Stimulated activated effector memory CD8-positive, alpha-beta T cell treated with anti-CD3 and anti-CD28 coated beads, Interleukin-12 subunit alpha, Interleukin-12 subunit beta, amount 100 ng/mL, for 72 hours (primary cell): ENCODE measurements at places on chromosomes 4 and X.

DNA sequence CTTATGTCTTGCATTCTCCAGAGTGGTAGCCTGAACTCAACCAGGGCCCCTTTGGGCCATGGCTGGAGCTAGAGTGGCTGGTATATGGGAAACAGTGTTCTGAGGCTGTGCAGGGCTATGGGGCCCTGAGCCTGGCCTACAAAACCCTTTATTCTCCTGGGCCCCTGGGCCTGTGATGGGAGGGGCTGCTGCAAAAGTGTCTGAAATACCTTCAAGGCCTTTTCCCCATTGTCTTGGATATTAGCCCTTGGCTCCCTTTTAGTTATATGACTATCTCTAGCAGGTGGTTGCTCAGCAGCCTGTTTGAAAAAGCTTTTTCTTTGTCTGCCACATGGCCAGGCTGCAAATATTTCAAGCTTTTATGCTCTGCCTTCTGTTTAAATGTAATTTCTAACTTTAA is 22.5 kb downstream of the APOOL start:
- DNase-seq, result no peak

DNA sequence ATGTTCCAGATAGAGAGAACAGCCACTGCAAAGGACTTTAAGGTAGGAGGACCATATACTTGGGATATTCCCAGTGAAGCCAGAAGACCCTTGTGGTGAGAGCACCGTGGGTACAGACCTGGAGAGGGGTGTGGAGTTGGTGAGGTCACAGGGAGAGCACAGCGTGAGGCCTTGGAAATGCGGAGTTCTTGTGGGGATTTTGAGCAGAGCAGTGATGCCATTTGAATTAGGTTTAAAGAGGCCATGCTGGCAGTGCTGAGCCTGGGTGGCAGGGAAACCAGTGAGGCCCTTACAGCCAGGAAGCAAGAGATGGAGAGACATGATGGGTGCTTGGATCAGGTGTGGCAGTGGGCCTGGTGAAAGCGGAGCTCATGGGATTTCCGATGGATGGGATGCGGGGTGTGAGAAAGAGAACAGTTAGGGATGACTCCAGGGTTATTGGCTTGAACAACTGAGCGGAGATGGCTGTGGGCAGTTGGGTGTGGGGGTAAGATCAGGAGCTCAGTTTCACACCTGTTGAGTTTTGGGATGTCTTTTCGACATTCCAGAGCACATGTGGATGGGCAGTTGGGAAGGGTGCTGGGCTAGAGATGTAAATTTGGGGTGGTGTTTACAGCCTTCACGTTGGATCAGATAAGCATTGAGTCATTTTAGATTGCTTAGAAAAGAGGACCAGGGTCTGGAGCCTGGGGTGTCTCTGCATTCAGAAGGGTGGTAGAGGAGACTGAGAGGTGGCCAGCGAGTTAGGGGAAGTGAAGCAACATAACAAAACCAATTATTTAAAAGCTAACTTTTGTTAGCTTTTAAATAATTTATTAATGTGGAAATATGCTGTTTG is 68.9 kb downstream of the TMEM131L start:
- no peak for DNase-seq

DNA sequence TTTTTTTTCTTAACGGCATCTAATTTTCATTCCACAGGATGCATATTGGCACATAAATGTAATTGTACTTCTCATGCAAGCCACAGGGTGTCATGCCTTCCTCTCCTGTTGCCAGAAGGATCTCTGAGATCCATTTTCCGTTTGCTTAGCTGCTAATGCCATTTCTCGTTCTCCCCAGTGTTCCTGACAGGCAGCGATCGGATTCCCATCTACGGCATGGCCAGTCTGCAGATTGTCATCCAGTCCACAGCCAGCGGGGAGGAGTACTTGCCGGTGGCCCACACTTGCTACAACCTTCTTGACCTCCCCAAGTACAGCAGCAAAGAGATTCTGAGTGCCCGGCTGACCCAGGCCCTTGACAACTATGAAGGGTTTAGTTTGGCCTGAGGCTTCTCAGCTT is 8.9 kb upstream of the NAP1L5 start:
- DNase-seq, result no peak

DNA sequence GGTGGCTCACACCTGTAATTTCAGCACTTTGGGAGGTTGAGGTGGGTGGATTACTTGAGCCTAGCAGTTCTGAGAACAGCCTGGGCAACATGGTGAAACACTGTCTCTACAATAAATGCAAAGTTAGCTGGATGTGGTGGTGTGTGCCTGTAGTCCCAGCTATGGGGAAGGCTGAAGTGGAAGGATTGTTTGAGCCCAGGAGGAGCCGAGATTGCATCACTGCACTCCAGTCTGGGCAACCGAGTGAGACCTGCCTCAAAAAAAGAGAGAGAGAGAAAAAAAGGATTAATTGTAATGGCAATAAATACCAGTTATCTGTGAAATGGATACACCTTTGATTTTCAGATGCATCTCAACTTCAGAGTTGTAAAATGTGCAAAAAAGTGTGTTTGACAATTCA is 58.8 kb downstream of the SPRY1 start:
- DNase-seq, result no peak

GRCh38 chr4:6969826-6970800 is 60.5 kb downstream of the TBC1D14 start:
- DNase-seq, result no peak

DNA sequence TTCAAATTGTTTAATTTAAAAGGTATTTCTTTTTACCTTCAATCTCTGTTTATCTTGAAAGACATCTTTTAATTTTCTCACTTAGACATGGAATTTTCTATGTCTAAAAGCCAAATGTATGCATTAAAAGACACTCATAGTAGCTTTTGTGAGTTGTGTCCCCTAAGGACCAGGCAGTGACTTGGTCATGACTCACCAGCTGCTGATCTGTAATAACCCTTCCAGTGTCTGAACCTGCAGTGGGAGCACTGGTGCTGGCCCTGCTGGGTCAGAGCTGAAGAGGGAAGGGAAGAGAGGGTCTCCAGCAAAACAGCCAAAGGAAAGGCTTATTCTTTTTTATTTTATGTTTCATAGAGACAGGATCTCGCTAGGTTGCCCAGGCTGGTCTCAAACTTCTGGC is 31.1 kb upstream of the SH3D19 start:
- DNase-seq, result no peak

DNA sequence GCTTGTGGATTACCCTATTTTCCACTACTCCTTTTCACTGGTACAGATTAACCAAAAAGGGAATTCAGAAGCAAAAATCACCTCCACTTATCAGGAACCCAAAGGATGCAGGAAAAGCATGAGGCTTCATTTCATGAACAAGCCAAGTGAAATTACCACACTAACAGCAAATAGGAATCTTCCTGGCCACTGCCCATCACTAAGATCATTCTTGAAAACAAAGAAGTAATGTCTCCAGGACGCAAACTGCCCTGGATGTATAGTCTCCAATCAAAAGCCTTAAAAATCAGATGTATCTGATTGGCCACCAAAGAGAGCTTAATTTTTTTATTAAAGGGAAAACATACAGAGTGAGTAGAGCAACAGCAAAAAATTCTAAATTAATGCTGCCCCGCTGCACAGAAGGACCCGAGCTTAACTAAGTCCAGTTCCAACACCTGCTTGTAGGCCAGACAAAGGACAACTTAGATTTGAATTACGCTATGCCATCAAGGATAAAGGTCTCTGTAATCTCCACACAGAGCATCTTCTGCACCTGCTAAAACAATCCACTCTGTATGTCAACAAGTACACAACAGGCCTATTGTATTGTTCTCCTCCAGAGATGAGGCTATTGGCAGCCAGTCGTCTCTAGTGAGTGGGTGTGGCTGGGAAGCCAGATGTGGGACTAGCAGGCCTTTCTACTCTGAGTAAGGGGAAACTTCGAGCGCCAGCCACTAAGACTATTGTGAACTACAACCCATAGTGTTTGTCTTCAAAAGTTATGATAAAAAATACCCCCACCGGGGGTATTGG is 12.4 kb downstream of the ZDHHC9 start:
- DNase-seq, result no peak

- no peak for DNase-seq
Measured at GRCh38 chr4:144655491-144655890, 9.5 kb downstream of the HHIP start.

DNA sequence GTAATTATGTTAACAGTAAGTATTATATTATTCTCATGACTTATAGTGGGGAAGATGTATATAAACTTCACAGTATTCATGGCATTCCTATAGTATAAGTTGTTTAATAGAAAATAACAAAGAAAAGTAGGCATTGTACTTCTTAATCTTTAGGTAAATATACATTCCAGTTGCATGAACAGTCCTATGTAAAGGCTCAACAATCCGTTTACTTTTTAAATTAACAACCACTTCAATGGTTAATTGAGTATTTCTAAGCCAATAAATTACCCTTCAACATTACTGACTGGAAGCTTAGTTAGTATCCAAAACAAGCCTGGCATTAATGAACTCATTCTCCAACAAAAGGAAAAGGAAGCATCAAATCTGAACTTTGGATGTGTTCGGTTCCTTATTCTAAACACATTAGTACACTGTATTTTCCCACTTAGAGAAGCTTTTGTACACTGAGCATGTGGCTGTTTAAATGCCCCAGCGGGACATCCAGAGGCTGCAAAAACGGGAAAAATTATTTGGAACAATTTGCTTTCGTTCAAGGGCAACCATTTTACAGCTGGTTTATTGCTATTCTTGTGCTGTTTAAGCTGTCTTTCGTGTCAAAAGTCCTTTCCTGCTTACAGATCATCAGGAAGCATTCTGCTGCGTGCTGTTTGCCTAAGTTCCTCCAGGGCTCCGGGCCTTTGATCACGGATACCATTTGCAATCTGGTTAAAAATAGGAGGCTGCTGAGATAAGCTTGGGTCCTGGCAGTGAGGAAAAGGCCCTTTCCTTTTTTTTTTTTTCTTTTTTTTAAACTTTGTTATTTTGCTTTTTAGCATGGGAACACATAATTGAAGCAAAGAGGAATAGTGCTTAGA is 460.3 kb downstream of the SPRY1 start:
- DNase-seq, result no peak

DNA sequence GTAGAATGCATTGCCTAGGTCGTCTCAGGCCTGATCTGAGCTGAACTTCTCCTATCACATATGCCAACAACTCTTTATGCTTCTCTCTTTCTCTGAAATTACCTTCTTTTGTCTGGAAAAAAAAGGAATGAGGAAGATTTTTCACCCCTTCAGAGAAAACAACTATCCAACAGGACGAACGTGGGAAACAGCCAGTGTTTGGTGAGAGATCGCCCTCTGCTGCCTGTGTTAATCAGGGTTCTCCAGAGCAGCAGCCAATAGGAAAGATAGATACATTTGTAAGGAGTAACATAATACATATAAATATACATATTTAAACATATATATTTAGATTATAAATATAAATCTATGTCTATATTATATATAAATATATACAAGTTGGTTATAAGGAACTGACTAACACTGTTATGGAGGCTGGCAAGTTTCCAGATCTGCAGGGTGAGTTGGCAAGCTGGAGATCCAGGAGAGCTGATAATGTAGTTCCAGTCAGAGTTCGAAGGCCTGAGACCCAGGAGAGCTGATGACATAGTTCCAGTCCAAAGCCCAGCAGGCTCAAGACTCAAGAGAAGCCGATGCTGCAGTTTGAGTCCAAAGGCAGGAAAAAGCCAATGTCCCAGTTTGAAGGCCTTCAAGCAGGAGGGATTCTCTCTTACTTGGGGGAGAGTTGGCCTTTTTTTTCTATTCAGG is 13.3 kb downstream of the CETN2 start:
- no peak for DNase-seq

GRCh38 chr4:144338834-144339233 is 198.3 kb upstream of the GYPA start:
- DNase-seq, result no peak

DNA sequence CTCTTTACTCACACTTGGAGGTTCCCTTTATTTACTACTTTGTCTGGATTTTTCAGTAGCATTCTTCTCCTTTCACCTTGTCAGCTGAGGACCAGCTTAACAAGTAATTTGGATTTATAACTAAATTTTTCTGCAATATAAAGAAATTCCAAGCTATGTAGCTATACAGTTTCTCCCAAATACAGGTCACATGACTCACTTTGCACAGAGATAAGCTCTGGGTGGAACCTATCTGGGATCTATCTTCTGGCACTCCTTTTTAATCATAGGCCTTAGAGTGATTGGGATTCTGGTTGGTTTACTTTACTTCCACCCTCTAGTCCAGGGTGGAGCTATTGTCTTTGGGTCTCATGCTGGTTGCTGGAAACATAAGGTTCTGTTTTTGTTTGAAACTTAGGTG is 34.9 kb upstream of the STK26 start:
- no peak for DNase-seq

DNA sequence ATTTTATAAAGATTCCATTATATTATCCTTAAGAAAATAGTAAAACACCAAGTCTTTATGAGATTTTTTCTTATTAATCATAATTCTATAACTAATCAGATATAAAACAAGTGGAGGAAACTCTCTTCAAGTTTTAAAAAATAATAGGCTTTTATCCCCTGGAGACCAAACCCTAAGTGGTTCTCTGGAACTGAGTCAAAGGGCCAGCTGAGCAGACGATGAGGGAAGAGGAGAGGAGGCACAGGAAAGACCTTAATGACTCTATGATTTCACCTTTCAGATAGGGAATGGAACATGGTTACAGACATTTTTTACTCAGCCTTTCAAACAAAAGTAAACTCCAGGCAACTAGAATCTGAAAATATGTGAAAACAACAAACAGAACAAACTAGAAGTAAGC is 201.8 kb downstream of the SLC39A8 start:
- DNase-seq, result no peak

- no peak for DNase-seq
Measured at GRCh38 chr4:157121401-157121800, 45.5 kb downstream of the GLRB start.

DNA sequence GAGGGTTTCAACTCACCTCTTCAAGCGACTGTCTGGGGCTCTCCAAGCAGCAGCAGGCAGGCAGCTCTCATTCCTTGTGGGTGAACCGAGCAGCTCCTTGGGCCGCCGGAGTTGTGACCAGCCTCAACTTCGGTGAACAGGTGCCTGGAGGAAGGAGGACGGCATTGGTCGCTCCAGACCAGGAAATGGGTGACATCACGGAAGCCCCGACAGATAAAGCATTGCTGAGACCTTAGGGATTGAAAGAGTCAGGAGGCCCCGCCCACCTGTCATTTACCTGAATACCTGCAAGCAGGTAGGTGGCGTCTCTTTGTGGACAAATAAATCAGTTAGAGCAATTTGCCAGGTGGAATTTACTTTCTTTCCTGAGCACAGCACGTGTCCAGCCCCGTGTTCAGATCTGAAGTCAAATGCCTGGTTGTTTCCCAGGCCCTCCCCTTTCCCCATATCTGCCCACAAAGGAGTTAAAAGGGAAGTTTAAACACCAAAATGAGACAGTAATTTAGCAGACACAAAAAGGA is at the start of gene LNX1:
TSS of gene LNX1 (minus strand) at position 115 of the 521 bp plus-strand sequence. CDS start 17,484 bp downstream, outside the sequence.
- no peak for DNase-seq

DNA sequence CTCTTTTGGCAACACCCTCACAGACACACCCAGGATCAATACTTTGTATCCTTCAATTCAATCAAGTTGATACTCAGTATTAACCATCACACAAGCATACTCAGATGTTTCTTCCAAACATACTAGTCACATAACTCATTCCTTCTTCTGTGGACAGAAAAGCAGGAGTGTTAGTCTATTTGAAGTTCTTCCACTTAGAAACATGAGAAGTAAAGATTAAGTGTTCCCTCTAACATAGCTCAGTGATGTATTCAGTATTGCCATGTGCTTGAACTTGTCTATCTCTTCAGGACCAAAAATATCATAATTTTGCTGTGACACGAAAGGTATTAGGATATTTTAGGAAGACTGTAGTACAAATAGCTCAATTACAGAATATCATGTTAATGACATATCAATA is 25.8 kb upstream of the MAGED1 start:
- no peak for DNase-seq

- no peak for DNase-seq
Measured at GRCh38 chr4:58192217-58192616, 1082.0 kb upstream of the IGFBP7 start.

GRCh38 chr4:164997324-164997723 is 19.9 kb upstream of the TRIM61 start:
- DNase-seq, result no peak
